Right ventricle myocardium inferior (tissue), 1 donor: ENCODE measurements at places on chromosomes 1 and 21.
A peak's percentile ranks its signal among the peaks of the same experiment; 100 is the strongest.

DNA sequence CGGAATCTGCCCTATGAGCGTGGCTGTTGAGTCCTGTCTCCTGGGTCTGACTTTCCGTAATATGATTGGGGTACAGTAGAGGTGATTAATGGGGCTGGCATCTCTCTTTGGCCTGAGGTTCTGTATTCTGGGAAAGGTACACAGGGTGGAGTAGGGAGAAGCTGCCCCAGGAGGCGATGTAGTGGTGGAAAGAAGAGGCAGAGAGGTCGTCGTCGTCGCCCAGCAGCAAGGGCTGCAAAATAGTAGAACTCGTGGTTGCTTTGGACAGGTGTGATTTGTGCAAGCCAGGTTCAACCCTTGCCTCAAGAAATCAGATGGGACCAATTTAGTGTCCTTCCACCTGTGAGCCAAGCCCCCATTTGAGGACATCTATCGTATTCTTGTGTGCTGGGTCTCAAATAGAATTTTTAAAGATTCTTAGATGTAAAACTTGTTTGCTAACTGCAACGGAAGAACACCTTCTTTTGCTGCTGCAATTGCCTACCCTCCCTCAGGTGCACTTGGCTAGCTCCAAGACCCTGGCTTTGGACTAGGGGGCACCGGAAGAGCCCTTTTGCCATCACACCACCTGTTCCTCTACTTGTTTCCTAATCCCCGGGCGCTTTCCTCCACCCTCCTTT, 1.3 kb upstream of the HMGN2 start:
- no peak for DNase-seq

GRCh38 chr1:103265551-103265950, 157.2 kb upstream of the COL11A1 start:
- no peak for DNase-seq

GRCh38 chr1:174990382-174990999, 9.3 kb upstream of the CACYBP start:
- no peak for DNase-seq

DNA sequence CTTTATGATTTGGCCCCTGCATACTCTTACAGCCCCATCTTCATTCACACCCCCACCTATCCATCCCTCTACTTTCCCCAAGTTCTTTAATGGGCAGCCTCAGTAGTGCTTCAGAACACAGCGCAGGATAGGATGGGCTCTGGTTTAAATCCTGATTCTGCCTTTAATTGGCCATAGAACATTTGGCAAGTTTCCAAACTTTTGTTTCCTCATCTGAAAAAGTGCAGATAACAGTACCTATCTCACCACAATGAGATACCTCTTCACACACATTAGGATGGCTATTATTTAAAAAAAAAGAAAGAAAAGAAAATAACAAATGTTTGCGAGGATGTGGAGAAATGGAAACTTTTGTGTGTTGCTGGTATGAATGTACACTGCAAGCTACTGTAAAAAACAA, 142.5 kb upstream of the VANGL1 start:
- no peak for DNase-seq

- DNase-seq, result no peak
These were observed 8.4 kb downstream of the LUZP1 start for GRCh38 chr1:23159963-23160877.

DNA sequence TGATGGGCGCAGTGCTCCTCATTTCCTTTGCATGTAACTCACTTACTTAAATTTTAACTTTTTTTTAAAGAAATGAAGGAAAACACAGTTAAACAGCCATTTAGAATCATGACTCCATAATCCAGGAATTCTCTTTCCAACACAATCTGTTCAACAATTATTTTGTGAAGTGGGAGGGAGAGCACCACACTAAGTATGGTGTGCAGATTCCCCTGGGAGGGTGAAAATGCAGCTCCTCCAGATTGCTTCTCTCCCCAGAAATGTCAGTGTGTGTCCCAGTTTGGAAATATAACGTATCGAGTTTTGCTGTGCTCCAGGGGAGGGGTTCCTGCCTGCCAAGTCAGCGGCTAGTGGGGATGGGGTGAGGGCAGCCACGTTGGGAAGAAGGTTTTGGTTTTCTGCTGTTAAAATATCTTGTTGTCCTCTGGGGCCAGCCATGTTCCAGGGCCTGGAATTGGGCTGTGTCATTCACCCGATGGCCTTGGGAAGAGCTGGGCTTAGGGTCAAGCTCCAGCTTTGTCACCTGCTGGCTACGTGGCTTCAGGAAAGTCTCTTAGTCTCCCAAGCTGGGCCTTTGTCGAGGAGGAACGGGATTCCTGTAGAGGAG, 17.3 kb upstream of the DISP3 start:
- DNase-seq, result no peak

DNA sequence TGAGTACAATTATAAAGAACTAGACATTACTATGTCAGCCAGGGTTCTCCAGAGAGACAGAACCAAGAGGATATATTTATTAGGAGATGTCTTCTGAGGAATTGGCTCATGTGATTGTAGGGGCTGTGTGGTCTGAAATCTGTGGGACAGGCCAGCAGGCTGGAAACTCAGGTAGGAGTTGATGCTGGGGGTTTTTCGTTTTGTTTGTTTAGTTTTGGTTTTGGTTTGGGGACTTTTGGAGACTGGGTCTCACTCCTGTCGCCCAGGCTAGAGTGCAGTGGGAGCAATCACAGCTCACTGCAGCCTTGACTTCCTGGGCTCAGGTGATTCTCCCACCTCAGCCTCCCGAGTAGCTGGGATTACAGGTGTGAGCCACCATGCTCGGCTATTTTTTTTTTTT, 132.9 kb upstream of the ERRFI1 start:
- DNase-seq, result no peak

GRCh38 chr1:12615865-12616708, 1.9 kb downstream of the DHRS3 start:
- DNase-seq, result peak; percentile 79

- DNase-seq, result peak; percentile 89
These were observed 34.8 kb downstream of the MX1 start for GRCh38 chr21:41460578-41461527.

DNA sequence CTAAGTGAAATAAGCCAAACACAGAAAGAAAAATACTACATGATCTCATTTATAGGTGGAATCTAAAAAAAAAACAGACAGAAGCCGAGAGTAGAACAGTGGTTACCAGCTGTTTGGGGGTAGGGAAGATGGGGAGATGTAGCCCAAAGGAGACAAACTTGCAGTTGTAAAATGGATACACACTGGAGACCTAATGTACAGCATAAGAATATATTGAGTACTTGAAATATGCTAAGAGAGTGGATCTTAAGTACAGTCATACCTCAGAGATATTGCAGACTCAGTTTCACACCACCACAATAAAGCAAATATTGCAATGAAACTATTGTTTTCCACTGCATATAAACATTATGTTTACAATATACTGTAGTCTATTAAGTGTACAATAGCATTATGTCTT, 316.7 kb downstream of the LRRC40 start:
- DNase-seq, result no peak

- DNase-seq, result no peak
These were observed 357.6 kb upstream of the ZP4 start for GRCh38 chr1:238248356-238248755.

GRCh38 chr1:31937300-31938183, 626 bp downstream of the PTP4A2 start:
- DNase-seq, result peak; percentile 92

GRCh38 chr1:113946678-113947387, 17.7 kb downstream of the HIPK1 start:
- DNase-seq, result no peak

GRCh38 chr1:101264697-101265096, 27.9 kb downstream of the S1PR1 start:
- DNase-seq, result no peak

DNA sequence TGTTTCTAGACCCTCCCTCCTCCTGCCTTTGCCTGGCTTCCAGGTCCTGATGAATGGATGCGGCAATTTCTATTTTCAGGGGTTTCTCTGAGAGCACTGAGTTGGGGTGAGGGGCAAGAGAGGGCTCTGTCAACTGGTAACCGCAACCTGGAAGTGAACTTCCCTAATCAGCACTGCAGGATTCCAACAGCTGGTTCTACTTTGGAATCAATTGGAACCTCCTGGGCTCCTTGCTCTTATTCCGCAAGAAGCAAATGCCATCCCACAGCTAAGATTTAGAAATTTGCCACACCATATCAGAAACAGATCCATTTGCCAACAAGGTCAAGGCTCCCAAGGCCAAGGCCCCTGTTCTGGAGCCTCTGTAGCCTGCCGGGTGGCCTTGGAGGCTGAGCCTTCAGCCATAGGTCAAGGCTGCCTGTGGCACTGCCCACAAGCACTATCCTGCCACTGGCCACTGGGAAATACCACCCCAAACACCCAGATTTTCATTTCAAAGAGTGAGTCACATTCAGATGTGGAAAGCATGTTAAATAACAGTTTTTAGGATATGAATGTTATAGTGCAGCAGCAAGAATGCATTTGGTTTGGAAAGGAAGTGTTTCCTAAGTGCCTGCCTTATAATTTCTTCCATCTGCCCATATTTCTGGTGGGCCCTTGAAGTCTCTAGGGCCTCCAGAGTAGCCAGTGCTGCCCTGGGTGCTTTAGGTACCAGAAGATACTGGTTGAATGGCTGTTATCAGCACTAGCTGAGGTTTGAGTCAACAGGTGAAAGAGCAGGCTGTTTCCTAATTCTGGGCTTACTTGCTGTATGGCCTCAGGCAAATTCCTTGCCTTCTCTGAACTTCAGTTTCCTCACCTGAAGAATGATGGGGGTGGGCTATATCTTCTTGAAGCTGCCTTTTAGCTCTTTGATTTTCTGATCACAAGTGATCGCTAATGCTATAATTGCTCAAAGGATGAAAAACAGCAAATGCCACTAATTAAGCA, 56.3 kb upstream of the JUN start:
- DNase-seq, result no peak

DNA sequence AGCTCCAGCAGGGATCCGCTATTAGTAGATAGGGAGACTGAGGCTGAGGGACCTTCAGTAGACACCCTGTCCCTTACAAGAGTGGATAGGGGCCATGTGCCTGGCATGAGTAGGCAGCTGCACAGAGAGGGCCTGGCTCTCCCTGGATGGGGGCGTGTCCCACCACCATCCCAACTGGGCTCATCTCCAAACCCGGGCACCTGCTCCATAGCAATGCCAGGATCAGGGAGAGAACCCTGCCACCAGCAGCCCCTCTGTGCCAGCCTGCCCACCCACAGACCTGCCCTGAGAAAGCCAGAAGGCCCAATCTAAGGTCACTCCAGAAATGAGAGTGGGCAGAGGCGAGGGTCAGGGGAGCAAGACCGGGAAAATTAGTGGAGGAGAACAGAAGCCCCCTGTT, 121.3 kb downstream of the GRIK3 start:
- DNase-seq, result no peak

- no peak for DNase-seq
These were observed 31.1 kb upstream of the BACH1 start for GRCh38 chr21:29267666-29268065.

DNA sequence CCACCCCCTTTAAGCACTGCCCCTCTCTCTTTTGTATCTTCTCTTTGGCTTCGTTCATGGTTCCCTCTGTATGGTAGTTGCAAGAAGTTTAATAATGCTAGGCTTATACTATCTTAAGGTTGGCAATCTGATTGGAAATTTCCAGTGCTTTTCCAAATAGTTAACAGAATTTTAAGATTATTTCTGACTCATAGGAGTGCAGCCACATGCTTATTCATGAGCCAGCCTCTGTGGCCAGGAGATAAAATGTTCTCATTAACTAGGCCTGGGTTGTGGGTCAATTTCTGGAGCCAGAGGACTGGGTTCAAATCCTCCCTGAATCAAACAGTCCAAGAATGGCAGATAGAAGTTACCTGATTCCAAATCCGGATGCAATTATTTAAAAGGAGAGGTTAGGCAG, 103.1 kb downstream of the ATP6V1G3 start:
- DNase-seq, result no peak

GRCh38 chr21:45177039-45177438, 102.7 kb downstream of the ADARB1 start:
- no peak for DNase-seq

DNA sequence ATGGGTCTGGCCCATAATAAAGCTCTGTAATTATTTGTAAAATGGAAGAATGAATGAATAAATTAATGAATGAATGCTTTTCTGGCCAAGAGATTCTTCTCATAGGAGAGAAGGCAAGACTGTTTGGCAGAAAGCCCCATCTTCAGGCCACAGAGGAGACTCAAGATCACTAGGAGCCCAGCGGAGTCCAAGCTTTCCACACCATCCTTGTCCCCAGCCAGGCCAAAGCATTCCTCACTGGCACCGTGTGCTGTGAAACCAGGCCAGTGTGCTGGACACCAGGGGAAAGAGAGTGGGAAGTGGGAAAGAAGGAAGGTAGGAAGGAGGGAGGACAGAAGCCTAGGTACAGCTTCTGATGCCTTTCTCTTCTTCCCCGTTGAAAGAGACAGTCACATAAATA, 86.4 kb downstream of the PLXNA2 start:
- DNase-seq, result no peak

DNA sequence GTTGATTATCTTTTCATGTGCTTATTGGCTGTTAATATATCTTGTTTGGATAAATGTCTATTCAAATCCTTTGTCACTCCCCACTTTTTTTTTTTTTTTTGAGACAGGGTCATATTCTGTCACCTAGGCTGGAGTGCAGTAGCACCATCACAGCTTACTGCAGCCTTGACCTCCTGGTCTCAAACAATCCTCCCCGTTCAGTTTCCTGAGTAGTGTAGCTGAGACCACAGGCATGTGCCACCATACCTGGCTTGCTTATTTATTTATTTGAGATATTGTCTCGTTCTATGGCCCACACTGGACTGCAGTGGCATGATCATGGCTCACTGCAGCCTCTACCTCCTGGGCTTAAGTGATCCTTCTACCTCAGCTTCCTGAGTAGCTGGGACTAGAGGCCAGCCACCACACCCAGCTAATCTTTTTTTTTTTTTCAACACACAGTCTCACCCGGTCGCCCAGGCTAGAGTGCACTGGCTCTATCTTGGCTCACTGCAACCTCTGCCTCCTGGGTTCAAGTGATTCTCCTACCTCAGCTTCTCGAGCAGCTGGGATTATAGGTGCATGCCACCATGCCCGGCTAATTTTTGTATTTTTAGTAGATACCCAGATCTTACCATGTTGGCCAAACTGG, 13.9 kb upstream of the MYCL start:
- DNase-seq, result peak; percentile 5

- DNase-seq, result no peak
These were observed 37.0 kb downstream of the SERBP1 start for GRCh38 chr1:67393240-67393639.

- DNase-seq, result no peak
These were observed 829 bp upstream of the HES2 start for GRCh38 chr1:6420454-6421042.

GRCh38 chr1:150813028-150813707, 5.1 kb upstream of the CTSK start:
- DNase-seq, result peak; percentile 77

GRCh38 chr1:119363162-119363561, 5.4 kb upstream of the HAO2 start:
- no peak for DNase-seq
